Pancreas (tissue), 10 donors: ENCODE measurements at places on chromosomes 5 and 9. TPM values are rescaled to one million over a fixed set of nuclear protein-coding genes. Genes with fewer than 3 reads are reported as not detected.

Gene PPP2R2B
- polyA plus RNA-seq, result 3.5 TPM

DNA sequence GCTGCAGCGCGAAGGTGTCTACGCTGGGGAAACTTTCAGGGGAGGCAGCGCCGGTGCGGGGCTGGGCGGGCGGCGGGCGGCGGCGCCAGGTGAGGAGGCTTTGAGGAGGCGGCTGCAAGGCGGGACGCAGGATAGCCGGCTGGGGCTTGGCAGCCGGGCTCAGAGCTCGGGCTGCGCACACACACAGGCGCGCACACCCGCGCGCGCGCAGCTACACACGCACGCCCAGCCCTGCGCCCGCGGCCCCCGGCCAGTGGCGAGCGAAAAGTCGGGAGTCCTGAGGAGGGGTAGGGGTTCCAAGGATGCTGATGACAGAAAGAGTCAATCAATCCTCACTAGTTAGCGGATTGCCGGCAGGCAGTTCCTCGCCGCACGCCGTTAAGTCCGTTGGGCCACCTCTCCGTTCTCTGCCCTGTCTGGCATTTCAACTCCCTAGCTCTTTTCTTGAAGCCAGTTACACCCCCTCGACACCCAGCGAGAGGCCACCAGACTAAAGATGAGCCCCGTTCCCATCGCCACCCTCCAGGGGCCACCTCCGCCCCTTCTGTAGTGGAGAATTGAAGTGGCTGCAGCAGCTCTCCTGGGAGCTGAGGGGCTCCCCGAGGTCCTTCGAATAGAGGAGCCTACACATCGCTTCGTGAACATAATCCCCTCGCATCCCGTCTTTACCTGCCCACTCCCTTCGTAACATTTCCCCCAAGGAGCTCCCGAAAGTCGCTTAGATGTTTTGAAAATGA lies 1640.3 kb upstream of the C9orf72 start:
- no peak for DNase-seq

DNA sequence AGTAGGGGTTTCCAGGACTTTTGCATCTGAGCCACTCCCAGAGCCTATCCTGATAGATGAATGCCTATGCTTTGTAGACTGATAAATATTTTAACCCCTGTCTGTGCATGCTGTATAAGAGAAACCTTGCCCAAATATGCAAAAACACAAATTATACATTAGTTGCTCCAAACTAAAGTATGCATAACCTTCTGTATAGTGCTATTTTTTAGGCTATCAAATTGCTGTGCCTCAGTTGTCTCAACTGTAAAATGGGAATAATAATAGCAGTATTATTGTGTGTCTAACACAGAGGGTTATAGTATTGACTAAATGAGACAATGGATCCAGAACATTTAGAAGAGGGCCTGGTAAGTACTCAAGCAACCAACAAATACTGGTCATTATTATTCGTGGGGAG lies 117.7 kb downstream of the LIFR start:
- no peak for DNase-seq

DNA sequence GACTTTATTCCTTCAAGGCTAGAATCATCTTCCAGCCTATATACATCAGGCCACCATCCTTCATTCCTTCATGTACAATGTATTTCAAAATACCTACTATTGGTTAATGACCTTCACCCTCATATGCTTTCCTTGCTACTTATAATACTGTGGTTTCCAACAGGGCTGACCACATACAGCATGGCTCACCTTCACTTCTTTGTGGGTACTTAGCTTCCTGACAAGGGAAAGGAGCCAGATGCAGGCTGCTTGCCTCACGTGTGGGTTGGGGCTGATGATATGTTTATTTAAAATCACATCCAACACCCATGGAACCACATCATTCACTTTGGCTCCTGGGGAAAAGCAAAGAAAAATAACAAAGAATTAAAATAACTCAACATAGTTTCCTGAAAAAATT lies 63.9 kb upstream of the OR2K2 start:
- no peak for DNase-seq

Gene C9orf50
- polyA plus RNA-seq, result not detected

GRCh38 chr5:60185231-60186099 lies 291.9 kb upstream of the PDE4D start:
- no peak for DNase-seq

DNA sequence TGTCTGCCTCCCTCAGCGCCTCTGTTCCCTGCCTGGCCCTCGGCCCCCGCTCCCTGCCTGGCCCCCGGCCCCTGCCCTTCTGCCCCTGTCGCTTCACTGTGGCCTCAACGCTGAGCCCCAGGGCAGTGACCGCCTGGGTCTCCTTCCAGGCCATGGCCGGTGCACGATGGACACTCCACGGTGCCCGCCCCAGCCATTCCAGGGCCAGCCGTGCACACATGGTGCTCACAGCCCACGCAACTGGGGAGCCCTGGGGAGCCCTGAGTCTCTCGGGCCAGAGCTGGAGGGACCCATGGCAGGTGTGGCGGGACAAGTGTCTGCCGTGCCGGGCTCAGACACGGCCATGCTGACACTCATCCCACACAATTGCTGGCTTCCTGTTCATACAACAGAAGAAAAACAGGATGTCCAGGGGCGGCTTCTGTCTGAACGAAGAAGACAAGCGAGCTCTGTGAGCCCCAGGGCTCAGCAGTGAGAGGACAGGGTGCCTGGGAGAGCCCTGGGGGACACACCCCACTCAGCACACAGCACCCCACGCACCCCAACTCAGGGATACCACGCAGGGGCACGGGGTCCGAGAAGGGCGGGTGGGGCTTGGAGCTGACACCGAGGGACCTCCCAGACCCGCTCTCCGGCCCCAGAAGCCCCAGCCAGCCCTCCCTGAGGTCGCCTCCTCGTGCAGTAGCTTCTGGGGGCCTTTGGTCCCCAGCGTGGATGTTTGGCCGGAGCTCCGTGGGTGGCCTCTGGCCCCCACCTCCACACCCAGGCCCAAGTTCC lies 35.7 kb downstream of the EXD3 start:
- DNase-seq, result peak; percentile 57

Gene PCDHGC5
- polyA plus RNA-seq, result 0.09 TPM
